ENCODE measurements at places on chromosomes 1 and 21.

DNA sequence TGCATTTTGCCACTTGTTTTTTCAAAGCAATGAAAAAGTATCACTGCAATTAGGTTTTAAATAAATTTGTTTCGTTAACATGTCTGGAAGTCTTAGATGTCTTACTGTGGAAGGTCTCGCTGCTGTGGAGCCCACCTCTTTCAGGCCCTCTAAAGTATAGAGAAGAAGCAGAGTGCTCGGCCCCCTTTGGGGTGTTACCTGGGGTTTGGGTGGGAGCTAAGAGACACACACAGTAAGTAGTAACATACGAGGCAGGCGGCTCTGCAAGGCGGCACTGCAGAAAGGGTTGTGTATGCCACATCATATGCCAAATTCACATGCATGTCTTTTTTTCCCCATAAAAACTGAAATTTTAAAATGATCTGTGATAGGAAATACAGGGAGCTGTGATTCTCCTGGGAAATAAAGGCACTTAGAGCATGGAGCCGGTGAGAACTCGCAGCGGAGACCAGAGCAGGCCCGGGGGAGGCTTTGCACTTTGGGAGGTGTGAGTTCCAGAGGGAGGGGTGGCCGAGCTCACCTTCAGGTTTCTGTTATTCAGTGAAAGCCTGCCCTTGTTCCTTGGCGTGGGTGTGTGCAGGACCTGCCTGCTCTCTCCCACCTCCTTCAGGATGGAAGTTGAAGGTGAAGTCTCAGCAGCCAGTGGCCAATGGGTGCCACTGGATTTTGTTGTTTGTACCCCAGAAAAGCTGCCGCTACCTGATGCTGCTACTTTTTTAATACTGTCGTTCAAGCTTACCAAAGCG is 35.7 kb upstream of the PWP2 start:
- DNase-seq = no peak

DNA sequence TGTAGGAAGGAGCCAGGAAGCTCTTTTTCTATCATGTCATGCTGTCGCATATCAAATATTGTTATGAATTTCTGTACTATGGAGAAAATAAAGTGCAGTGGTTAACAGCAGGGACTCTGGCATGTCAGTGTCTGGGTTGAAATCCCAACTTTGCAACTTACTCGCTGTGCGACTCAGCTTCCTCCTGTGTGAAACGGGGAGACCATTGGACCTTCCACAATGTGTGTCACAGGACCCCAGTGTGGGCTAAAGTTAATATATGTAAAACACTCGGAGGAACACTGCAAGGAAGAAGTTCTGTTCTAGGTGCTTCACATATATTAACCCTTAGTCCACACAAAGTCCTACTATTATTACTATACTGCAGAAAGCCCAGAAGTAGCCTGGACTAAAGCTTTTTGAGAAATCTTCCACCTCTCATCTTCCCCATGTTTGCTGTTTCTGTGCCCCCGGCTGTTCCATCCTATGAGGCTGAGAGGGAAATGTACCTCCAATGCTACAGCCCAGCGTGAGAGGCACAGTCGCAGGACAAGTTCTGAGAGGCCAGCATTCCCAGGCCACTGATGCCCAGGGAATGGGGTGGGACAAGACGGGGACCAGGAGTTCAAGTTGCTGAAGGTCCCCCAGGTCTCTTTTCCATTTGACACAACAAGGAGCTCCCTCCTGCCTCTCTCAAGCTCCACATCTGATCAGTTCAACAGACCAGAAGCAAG is 1.9 kb downstream of the CHIT1 start:
- no peak for DNase-seq

DNA sequence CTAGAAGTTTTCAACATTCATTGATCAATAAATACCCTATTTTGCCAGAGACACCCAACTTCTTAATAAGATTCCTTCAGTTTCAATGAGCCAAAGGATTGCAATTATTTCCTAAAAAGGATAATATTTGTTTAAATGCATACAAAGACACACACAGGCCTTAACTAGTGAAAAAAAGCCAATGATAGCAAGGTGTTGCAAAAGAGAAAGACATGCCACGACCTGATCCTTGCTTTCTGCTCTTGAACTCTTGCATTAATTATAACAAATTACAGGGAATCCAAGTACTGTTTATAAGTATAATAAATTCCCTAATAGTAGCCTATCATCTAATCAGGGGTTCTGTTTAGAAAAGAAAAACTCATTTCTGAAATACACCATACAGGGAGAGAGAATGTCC is 131.1 kb downstream of the PTPN14 start:
- DNase-seq = no peak

- no peak for DNase-seq
Observed at GRCh38 chr1:52532731-52533327, 20.1 kb downstream of the TUT4 start.

- no peak for DNase-seq
Observed at GRCh38 chr1:236322566-236323409, 41.0 kb upstream of the ERO1B start.

GRCh38 chr1:173269490-173270230 is 62.5 kb upstream of the TNFSF4 start:
- DNase-seq = no peak

GRCh38 chr1:100543640-100544039 is 5.7 kb downstream of the GPR88 start:
- DNase-seq = no peak

DNA sequence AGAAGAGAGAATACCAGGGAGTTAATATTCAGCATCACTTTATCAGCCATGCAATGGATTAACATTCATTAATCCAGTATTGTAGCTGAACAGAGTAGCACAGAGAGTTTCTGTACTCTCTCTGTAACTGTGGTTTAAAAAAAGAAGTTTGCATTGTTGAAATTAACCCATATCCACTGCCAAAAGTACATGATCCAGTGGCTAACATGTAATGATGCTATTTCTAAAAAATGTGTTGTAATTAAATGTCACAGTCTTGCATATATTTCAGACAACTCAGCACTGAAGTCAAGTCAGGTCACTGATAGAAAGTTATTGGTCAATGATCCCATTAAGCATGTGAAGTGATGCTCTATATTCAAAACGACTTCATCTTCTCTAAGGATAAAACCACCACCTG is 141.3 kb downstream of the NRIP1 start:
- DNase-seq = no peak

GRCh38 chr1:67741121-67741520 is 56.1 kb downstream of the GADD45A start:
- DNase-seq = no peak

GRCh38 chr1:181350131-181350530 is 133.2 kb upstream of the CACNA1E start:
- DNase-seq = no peak

- DNase-seq = no peak
Observed at GRCh38 chr1:9410737-9411297, 118.1 kb downstream of the SPSB1 start.

- no peak for DNase-seq
Observed at GRCh38 chr1:76871355-76871974, 4.2 kb downstream of the ST6GALNAC5 start.

DNA sequence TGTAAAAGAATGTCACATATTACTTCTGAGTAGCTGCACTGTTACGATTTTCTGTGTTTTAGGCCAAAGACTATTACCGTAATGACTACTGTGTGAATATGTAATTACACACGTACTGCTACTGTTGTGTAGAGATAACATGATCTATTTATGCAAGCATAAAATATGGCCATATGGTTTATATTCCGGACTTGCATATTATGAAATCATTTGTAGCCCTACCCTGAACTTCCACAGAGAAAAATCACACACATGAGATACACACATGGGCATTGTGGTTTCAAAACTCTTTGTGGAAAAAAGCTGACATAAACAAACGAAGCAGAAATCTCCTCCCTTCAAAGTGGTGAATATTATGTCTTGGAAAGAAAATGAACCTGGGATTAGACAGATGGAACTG is 373.0 kb upstream of the ADAMTS5 start:
- no peak for DNase-seq

- no peak for DNase-seq
Observed at GRCh38 chr1:192807211-192808162, 1.4 kb upstream of the RGS2 start.

GRCh38 chr1:217431395-217431794 is 199.5 kb downstream of the GPATCH2 start:
- DNase-seq = no peak

GRCh38 chr1:21659099-21659923 is 9.8 kb downstream of the RAP1GAP start:
- DNase-seq = no peak

DNA sequence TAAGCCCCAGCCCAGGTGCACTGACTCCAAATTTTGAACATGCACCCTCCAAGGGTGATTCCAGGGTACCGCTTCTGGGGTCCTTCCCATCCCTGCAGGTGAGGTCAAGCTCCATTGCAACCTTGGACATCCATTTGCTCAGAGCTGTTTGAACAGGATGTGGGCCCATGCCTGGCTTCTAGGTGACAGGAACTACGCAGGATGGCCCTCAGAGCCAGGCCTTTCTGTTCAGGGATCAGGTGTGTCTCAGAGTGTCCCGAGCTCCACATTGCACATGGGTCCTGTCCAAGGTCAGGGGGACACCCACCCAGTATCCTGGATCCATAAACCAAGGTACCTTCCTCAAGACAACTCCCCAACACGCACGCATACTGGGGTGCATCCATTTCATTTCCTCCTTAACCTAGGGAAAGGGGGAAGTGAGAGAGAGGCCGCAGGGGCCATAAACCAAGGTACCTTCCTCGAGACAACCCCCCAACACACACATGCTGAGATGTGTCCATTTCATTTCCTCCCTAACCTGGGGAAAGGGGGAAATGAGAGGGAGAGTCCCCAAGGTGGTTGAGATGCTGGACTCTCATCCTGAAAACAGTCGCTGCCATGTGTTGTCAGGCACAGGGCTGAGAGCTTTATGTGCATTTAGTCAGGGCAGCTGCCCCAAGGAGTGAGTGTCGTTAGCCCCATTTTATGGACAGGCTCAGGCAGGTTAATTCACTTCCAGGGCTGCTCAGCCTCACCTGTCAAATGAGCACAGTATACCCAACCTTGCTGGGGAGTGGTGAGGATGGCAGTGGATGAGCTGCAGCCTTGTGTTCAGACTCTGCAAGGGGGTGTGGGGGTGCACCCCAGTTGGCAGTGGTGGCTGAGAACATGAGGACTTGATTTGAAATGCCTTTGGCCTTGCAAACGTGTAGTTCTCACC is 2.1 kb downstream of the SLC66A1 start:
- no peak for DNase-seq

DNA sequence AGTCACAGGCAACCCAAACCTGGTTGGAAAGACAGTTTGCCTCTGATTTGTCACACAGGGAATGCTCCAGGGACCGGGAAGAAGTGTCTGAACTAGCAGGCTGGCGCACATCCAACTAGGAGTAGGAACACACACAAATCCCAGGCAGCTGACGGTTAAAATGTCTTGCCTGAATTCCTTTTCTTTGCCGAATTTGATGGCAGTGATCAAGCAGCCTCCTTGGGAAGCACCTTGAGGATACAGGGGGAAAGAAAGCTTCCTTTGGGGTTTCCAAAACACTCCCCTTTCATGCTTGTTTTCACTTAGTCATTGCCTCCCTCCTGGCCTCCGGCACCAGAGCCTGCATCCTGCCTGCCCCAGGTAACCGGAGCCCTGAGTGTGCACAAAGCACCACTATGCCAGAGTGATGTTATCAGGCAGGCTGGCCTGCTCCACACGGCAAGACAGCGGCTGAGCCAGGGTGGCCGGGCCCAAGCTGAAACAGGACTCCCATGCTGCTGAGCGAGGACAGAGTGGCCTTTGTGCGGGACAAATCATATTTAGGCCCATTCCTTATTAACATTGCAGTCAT is 193.8 kb downstream of the LMX1A start:
- DNase-seq = peak; percentile 79

DNA sequence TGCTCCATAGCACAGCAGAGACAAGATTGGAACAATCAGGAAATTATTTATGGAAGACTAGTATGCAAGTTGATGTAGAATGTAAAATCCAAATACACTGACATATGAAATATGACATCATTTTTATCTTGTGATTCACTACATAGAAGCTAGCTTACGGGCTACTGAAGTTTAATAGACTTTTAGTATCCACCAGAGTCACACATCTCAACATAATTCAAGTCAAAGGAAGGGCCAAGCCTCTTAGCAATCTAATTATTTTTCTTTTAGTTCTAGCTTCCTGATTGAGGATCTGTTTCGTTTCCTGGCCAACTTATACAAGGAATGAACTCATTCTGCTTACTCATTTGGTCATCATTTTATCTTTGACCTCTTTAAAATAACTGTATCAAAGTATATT is 234.4 kb upstream of the CHRM3 start:
- DNase-seq = no peak

- DNase-seq = no peak
Observed at GRCh38 chr1:153789478-153790034, 14.3 kb downstream of the SLC27A3 start.

- no peak for DNase-seq
Observed at GRCh38 chr1:29684141-29684540, 447.8 kb downstream of the PTPRU start.

- no peak for DNase-seq
Observed at GRCh38 chr1:225813214-225813964, 3.5 kb downstream of the EPHX1 start.

DNA sequence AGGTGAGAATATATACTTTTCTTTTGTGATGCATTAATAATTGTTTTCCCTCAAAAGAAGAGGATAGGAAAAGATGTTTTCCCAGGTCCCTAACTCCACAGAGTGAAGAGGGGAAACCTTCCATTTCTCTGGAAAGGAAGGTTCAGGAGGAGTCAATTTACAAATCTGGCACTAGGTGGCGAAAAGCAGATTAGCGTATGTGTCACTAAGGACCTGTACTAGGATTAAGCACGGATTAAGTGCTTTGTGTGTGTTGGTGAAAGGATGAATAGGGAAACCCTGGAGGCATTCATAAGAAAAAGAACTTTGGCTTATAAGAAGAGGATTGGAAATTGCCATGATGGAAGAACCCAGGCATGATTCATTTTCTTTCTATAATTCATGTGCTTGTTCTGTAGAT is 410.1 kb upstream of the PLXNA2 start:
- no peak for DNase-seq

GRCh38 chr1:58903514-58904298 is 119.9 kb upstream of the JUN start:
- DNase-seq = no peak

DNA sequence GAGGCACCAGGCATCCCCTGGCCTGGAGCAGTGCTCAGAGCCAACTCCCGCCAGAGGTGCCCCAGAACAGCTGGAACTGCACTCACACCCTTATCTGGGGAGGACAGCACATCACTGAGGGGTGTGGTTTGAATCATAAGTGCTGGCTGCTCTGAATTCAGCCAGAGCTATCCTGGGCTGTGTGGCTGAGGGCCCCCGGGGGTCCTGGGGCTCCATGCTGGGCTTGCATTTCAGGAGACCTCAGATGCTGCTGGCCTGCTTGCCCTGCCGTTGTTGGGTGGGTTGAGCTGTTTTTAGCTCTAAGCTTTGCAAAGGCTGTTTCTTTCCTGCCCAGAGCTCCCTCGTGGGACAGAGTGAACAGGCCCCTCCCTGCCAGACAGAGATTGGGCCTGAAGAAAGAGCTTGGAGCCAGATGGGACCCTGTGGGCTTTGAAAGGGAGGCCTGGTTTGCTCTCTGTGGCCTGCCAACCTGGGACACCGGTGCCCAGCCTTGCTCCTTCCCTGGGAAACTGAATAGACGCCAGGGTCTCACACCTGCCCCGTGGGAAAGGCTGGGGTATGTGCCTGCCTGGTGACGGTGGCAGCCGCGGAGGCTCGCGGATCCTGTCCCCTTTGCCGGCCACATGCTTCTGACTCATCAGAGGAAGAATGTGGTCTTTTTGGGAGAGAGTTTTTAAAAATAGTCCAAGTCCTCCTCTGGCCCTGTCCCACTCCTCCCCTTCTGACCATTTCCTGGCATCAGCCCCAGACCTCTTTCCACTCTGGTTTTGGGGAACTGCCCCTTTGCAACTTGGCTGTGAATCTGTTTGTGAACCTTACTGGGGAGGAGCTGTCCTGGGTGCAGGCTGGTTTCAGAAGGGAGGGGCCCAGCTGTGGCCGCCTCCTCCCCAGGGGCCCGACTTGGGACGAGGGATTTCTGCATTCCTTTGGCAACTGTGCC is 30.0 kb downstream of the ARHGEF10L start:
- DNase-seq = no peak
